Pancreas (tissue), 10 donors: ENCODE measurements at places on chromosomes 6 and 20. TPM values are rescaled to one million over a fixed set of nuclear protein-coding genes. Genes with fewer than 3 reads are reported as not detected.

DNA sequence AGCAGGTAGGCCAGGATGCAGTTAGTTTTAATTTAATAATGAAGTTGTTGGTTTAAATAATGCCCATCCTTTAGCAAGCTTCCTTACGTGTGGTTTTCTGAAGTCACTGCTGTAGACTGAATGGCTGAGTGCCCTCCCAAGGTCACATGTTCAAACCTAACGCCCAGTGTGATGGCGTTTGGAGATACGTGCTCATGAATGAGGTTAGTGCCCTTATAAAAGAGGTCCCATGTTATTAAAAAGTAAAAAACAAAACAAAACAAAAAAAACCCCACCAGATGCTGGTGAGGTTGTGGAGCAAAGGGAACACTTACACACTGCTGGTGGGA, 16.3 kb downstream of the LRP11 start:
- no peak overlapping the region for H3K4me3 ChIP-seq
- H3K4me1 ChIP-seq = no peaks in the 10 kb centered on the region
- no peaks in the 10 kb centered on the region for H3K27me3 ChIP-seq

DNA sequence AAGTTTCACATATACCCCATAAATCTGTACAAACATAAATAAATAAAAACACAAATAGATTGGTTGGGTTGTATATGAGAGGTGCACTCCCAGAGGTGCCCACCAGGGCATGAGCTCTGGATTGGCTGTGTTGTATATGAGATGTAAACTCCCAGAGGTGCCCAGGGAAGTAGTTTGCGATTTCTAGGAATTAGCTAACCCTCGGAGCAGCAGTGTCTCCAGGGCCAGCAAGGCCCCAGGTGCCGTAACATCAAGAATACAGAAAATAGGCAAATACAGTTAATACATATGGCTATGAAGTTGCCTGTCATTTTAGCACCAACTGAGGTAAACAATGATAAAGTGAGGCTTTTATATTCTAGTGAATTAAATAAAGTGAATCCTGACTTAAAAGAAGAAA, 5.4 kb upstream of the GINM1 start:
- H3K36me3 ChIP-seq = no peaks in the 10 kb centered on the region
- no peak overlapping the region for H3K4me3 ChIP-seq
- H3K27me3 ChIP-seq = no peaks in the 10 kb centered on the region
- no peak overlapping the region for H3K27ac ChIP-seq
- no peaks in the 10 kb centered on the region for H3K4me1 ChIP-seq

GRCh38 chr6:72793641-72794395, 172.0 kb downstream of the KCNQ5 start:
- H3K27ac ChIP-seq = no peak overlapping the region
- no peaks in the 10 kb centered on the region for H3K36me3 ChIP-seq

DNA sequence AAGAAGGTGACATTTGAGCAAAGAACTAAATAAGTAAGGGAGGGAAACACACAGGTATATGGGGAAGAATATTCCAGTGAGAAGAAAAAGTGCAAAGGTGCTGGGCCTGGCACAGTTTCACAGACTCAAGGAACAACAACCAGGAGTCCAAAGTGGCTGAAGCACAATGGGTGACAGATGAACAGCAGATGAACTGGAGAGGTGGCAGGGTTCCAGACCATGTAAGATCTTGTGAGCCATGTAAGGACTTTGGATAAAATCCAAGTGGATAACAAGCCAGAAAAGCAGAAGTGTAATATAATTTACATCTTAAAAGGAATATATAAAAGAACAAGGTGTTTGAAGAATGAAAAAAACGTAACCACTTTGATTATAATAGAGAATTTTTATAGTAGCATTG, 87.9 kb downstream of the MMS22L start:
- no peak overlapping the region for H3K4me3 ChIP-seq
- H3K27me3 ChIP-seq = no peaks in the 10 kb centered on the region
- no peak overlapping the region for H3K27ac ChIP-seq

DNA sequence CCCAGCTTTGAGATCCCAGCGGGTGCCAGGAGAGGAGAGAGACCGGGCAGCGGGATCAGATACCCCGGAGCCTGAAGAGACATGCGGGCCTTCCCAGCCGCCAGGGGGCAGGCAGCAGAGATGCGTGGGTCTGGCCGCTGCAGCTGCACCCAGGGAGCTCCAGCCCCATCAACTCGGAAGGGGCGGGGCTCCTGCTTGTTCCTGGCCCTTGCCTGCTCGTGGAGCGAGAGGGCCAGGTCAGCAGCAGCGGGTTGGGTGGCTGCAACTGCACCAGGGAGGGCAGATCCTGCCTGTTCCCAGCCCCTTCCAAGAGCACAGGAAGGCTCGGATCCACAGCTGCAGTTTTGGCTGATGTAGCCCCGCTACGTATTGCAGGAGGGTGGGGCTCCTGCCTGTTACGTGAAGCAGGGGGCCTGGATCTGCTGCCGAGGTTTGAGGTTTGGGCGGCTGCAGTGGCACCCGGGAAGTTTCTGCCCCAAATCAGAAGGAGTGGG, 532.8 kb downstream of the RFPL4B start:
- H3K27ac ChIP-seq = no peak overlapping the region
- no peaks in the 10 kb centered on the region for H3K27me3 ChIP-seq
- DNase-seq = peak; percentile 20

DNA sequence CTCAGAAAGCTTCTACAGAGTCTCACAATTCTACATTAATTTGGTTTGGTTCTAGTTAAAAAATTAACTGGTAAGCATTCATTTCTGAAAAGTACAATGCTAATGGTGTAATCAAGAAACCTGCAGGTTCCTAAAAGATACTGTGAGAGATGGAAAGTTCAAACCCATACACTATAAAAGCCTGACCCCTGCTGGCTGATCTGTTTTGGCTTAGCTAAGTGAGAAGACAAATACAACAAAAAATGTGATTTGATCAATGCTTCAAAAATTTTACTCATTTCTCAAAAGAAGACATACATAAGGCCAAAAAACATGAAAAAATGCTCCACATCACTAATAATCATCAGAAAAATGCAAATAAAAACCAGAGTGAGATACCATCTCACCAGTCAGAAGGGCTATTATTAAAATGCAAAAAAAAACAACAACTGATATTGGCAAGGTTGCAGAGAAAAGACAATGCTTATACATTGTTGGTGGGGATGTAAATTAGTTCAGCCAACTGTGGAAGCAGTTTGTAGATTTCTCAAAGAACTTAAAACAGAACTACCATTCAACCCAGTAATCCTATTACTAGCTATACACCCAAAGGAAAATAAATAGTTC, 102.8 kb downstream of the MOXD1 start:
- H3K27ac ChIP-seq = no peak overlapping the region
- H3K27me3 ChIP-seq = no peaks in the 10 kb centered on the region
- no peaks in the 10 kb centered on the region for H3K4me1 ChIP-seq
- no peaks in the 10 kb centered on the region for H3K36me3 ChIP-seq
- DNase-seq = no peak

DNA sequence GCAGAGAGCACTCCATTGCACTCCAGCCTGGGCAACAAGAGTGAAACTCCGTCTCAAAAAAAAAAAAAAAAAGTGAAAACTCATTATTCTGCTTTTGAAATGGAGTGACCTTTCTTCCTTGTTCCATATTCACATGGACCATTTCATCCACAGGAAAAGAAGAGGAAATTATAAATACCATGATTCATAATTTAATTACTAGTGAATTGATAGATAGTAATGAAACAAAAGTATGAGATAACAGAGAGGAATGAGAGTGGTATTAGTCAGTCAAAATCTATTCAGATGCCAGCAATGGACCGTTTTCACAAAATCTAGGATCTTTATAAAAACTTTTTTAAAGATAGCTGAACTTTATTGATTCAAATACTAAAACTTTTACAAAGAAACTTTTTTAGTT, 443.1 kb upstream of the FLRT3 start:
- H3K27ac ChIP-seq = no peak overlapping the region
- H3K4me3 ChIP-seq = no peak overlapping the region
- H3K36me3 ChIP-seq = no peaks in the 10 kb centered on the region
- no peaks in the 10 kb centered on the region for H3K27me3 ChIP-seq

DNA sequence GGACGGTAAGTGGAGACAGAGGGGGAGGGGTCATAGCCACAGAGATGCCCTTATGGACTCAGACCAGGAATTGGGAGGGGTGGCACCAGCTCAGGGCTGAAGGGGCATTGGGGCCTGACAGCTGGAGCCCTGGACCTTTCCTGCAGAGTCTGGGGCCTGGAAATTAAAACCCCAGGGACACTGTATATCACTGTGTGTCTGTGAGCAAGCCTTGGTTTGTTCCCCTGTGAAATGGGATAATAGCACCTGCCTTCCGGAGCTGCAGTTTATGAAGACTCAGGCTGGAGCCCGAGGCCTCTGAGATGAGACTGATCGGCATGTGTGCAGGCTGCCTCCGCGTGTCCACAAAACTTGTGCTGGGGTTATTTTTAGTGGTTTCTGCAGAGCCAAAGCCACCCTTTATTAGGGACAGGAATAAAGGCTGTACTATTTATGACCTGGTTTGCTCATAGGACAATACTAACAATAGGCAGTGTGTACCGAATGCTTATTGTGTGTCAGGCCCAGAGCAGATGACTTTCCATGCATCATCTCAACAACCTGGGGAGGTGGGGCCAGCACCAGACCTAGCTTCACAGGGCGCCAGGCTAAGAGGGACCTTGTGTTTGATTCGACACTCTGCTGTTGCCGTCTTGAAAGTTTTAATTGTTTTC, 22.6 kb downstream of the MYH7B start:
- H3K4me3 ChIP-seq = no peak overlapping the region
- H3K36me3 ChIP-seq = no peaks in the 10 kb centered on the region
- no peak for DNase-seq
- no peaks in the 10 kb centered on the region for H3K4me1 ChIP-seq
- H3K27ac ChIP-seq = no peak overlapping the region
- no peaks in the 10 kb centered on the region for H3K27me3 ChIP-seq

- H3K27me3 ChIP-seq = no peaks in the 10 kb centered on the region
- H3K27ac ChIP-seq = no peak overlapping the region
- no peaks in the 10 kb centered on the region for H3K36me3 ChIP-seq
- no peak overlapping the region for H3K4me3 ChIP-seq
These were observed 147.5 kb upstream of the AFDN start for GRCh38 chr6:167679122-167679736.

GRCh38 chr20:44280387-44280786, 30.6 kb downstream of the FITM2 start:
- H3K27me3 ChIP-seq = no peaks in the 10 kb centered on the region
- H3K27ac ChIP-seq = no peak overlapping the region
- DNase-seq = no peak
- H3K36me3 ChIP-seq = no peaks in the 10 kb centered on the region
- H3K4me1 ChIP-seq = no peaks in the 10 kb centered on the region
- H3K4me3 ChIP-seq = no peak overlapping the region

DNA sequence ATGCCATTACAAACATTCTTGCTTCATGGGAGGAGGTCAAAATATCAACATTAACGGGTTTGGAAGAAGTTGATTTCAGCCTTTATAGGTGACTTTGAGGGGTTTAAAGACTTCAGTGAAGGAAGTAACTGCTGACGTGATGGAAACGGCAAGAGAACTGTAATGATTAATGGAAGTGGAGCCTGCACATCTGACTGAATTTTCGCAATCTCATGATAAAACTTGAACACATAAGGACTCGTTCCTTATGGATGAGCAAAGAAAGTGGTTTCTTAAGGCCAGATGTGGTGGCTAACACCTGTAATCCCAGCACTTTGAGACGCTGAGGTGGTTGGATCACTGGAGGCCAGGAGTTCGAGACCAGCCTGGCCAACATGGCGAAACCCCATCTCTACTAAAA, 226.1 kb downstream of the BCAS1 start:
- no peak overlapping the region for H3K4me3 ChIP-seq
- no peak for DNase-seq
- H3K4me1 ChIP-seq = no peaks in the 10 kb centered on the region
- H3K27ac ChIP-seq = no peak overlapping the region
- H3K36me3 ChIP-seq = no peaks in the 10 kb centered on the region

DNA sequence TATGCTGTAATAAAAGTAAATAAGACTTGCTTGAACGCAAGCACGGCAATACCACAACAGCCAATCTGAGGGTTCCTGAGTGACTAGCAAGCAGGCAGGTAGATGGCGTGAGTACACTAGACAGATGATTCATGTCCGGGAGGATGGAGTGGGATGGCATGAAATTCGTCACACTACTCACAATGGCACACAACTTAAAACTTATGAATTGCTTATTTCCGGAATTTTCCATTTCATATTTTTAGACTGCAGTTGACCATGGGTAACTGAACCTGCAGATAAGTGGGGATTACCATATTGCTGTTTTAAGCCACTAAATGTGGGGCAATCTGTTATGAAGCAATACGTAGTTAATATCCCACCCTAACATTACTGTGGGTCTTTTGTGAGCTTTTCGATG, 93.6 kb upstream of the NFATC2 start:
- H3K27me3 ChIP-seq = no peaks in the 10 kb centered on the region
- no peak overlapping the region for H3K4me3 ChIP-seq
- no peak overlapping the region for H3K27ac ChIP-seq
- no peak for DNase-seq
- no peaks in the 10 kb centered on the region for H3K4me1 ChIP-seq

DNA sequence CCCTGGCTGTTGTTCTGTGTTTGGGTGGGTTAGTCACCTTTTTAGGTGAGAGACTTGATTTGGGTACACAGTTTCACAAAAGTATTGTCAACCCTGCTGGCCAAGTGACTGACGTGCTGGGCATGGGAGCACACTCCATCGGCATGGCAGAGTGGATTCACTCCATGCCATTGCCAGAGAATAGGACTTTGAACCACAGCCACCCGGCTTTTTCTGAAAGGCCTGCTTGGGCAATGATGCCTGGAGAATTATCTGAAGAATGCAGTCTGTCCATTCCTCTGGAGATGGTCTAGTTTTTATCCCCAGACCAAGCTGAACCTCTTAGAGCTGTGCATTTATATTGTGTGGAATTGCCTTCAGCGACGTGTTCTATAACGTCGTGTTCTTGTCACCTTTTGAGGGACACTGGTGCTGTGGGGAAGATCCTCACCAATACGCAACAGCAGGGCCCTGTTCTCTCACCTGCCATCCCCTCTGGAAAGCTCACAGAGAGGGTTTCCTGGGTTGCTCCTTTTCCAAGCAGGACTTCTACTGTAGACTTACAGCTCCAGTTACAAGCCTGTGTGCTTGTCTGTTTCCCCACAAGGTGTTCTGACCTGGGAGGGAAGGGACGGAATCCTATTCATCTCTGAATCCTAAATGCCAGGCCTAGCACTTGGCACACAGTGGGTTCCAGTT, 183.4 kb upstream of the AKAP12 start:
- H3K4me3 ChIP-seq = no peak overlapping the region
- no peaks in the 10 kb centered on the region for H3K27me3 ChIP-seq
- no peak for DNase-seq
- no peaks in the 10 kb centered on the region for H3K36me3 ChIP-seq
- no peaks in the 10 kb centered on the region for H3K4me1 ChIP-seq

DNA sequence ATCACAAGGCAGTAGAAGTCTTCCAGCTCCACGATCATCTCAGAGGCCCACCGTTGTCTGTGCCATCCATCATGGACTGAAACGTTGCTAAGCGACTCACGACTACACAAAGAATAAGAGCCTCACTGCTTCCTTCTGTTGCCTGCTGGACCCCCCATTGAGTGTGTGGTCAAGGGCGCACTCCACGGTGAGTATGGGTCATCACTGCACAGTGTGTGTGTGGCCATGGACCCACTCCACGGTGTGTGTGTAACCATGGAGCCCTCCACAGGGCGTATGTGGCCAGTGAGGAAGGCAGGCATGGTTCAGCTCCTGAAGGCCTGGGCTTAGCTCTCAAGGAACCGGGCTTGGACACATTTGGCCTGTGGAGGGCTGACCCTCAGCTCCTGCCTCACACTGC, 123.4 kb upstream of the AFDN start:
- H3K4me1 ChIP-seq = no peaks in the 10 kb centered on the region
- no peak overlapping the region for H3K4me3 ChIP-seq
- no peak for DNase-seq
- H3K27ac ChIP-seq = no peak overlapping the region
- H3K27me3 ChIP-seq = no peaks in the 10 kb centered on the region

The RBL1 gene
- 4.0 TPM for total RNA-seq

The KCNK5 gene
- 19.2 TPM for total RNA-seq

The AIG1 gene
- 8.7 TPM for total RNA-seq

The MYT1 gene
- 0.67 TPM for total RNA-seq

The SLC17A3 gene
- not detected for total RNA-seq
